ENCODE measurements at places on chromosomes 16 and 17. TPM values are rescaled to one million over a fixed set of nuclear protein-coding genes. Genes with fewer than 3 reads are reported as not detected.

CCL17 gene
- not detected for total RNA-seq

PYY gene
- not detected for total RNA-seq

ALOX15 gene
- total RNA-seq: not detected

ZSWIM7 gene
- 11.5 TPM for total RNA-seq

DCUN1D3 gene
- total RNA-seq: 15.6 TPM

APOH gene
- total RNA-seq: not detected

AANAT gene
- total RNA-seq: not detected

ZPBP2 gene
- not detected for total RNA-seq

SLC26A11 gene
- 1.9 TPM for total RNA-seq

SLC22A31 gene
- 0.72 TPM for total RNA-seq

FOXO3B gene
- not detected for total RNA-seq

CCDC200 gene
- total RNA-seq: not detected

TMED6 gene
- total RNA-seq: not detected

PIRT gene
- not detected for total RNA-seq

ELMO3 gene
- total RNA-seq: not detected

HAP1 gene
- not detected for total RNA-seq

FADS6 gene
- not detected for total RNA-seq

SKAP1 gene
- not detected for total RNA-seq

OR1F1 gene
- total RNA-seq: not detected

CRHR1 gene
- total RNA-seq: not detected

KRT33B gene
- 0.17 TPM for total RNA-seq

ASPA gene
- not detected for total RNA-seq

CHRNE gene
- total RNA-seq: 0.07 TPM

OTOP2 gene
- not detected for total RNA-seq

PERCC1 gene
- total RNA-seq: not detected

MYCBPAP gene
- total RNA-seq: not detected

NHLRC4 gene
- total RNA-seq: not detected

NPIPB6 gene
- total RNA-seq: not detected

YPEL2 gene
- total RNA-seq: 1.4 TPM

KRT25 gene
- total RNA-seq: not detected

CPHXL2 gene
- total RNA-seq: not detected

SULT1A1 gene
- 0.12 TPM for total RNA-seq
